ENCODE measurements at places on chromosomes 7 and 10.

- DNase-seq = no peak
These were observed 46.2 kb downstream of the MINDY4 start for GRCh38 chr7:30817371-30817767.

DNA sequence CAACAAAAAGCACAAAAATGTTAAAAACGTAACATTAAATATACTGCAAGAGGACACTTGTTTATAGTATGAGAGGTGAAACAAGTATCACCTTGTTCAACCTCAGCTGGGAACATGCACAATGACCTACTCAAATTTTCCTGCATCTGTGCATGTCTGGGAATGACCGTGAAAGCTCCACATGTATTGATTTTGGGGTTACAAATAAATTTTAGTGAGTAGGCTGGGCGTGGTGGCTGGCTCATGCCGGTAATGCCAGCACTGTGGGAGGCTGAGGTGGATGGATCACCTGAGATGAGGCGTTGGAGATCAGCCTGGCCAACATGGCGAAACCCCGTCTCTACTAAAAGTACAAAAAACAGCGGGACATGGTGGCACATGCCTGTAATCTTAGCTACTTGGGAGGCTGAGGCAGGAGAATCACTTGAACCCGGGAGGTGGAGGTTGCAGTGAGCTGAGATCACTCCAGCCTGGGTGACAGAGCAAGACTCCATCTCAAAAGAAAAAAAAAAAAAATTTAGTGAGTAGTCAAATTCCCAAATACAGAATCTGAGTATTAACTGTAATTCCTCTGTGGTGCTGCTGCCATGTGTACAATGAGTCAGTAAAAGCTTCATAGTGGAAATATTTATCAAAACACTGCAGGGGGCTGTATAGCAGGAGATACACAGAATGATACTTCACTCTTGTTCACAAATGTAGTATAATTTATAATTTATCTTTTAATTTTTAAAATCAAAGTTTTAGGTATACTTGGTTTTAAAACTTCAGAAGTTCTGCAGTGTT lies 41.1 kb downstream of the SUGCT start:
- no peak for DNase-seq

- DNase-seq = peak; percentile 19
These were observed 55.3 kb downstream of the ADCYAP1R1 start for GRCh38 chr7:31107106-31108090.

GRCh38 chr7:22709857-22710256 lies 17.1 kb upstream of the IL6 start:
- DNase-seq = no peak

DNA sequence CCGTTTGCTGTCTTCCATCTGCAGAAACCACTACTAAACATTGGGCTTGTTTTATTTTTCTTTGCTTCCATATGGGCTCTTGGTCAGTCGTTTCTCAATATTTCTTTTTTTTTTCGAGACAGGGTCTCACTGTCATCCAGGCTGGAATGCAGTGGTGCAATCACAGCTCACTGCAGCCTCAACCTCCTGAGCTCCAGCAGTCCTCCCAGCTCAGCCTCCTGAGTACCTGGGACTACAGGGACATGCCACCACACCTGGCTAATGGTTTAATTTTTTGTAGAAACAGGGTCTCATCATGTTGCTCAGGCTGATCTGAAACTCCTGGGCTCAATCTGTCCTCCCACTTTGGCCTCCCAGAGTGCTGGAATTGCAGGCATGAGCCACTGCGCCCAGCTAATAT lies 163.1 kb downstream of the LYZL1 start:
- DNase-seq = no peak

- DNase-seq = no peak
These were observed 68.9 kb downstream of the KLF6 start for GRCh38 chr10:3716093-3716492.

DNA sequence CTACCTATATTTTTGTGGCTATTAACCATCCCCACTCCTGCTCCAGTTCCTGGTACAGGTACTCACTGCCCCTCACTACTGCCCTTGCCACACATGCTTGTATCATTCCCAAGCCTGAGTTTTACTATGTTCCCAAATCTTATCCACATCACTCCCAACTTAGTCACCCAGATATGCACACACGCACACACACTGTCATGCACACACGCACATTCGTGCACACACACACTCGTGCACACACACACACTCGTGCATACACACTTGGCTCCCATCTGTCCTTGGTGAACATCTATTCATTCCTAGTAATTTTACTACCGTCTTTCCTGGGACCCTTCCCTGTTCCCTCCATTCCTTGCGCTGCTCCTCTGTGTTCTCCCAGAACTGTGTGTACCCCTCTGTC lies 287.2 kb upstream of the RNF32 start:
- no peak for DNase-seq

DNA sequence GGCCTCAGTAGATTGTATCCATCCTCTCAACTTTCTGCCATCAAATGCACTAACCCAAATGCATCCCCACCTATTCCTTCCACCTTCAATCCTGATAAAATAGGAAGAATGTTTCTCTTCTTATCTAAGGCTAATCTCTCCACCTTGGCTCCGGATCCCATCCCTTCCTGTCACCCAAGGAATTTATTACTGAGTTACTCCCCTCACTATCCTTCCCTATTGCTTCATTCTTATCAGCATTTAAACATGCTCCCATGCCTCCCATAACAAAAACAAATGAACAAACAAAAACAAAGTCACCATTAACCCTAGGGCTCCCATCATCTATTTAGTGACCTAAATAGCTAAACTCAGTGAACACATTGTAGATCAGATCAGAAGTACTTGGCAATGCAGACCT lies 25.3 kb downstream of the AASS start:
- DNase-seq = no peak

DNA sequence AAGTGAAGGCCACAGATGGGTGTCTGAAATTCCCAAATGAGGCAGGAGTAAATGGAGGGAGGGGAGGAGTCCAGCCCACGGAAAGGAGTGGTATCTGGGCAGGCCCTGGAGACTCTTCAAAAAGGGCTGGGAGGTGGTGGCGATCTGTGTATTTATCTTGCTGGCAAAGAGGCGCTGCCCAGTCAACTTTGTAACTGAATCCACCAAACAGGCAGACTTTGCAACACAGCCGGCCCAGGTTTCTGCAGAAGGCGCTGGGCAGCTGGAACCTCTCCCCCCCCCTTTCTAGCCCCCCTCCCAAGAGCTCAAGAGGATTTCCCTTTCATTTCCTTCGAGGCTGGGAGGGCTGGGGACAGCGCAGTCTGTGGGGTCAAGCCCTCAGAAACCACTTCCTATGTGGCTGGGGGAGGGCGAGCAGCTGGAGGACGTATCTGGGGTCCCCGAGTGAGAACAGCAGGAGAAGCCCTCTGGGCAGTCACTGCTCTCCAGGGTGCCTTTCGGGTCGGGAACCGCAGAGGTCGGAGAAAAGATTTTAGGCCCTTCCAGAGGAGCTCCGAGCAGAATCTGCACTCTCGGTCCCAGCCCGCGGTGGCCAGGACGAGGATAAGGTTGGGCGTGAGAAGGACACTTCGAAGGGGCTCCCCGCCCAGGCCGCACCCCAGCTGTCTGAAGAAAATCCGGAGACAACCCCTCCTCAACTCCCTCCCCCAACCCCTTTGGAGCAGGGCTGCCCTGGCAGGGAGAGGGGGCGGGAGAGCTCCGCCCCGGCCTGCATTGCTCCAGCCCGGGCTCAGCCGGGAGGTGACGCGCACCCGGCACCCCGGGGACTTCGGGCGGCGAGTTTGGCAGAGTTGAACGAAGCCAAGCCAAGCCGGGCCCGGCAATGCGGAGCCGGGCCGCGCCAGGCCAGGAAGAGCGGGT lies 965 bp downstream of the ZCCHC24 start:
- DNase-seq = peak; percentile 72

- DNase-seq = no peak
These were observed 121.0 kb upstream of the TBX20 start for GRCh38 chr7:35374858-35375257.

DNA sequence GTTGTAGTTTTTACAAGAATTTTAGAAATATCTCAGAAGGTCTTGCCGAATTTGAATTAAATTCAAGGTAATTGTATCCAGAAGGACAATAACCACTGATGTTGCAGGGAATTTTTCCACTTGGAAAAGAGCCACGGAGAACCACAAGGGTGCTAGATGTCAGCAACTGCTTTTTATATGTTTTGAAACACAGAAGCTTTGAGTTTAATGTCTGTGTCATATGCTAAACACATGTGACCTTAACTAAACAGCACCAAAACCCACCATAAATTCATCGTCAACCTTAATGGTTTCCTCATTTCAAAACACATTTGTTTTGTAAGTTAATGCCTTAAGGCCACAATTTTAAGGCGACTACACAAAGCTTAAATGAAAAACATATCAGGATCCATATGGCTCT lies 106.9 kb downstream of the COL28A1 start:
- DNase-seq = no peak

DNA sequence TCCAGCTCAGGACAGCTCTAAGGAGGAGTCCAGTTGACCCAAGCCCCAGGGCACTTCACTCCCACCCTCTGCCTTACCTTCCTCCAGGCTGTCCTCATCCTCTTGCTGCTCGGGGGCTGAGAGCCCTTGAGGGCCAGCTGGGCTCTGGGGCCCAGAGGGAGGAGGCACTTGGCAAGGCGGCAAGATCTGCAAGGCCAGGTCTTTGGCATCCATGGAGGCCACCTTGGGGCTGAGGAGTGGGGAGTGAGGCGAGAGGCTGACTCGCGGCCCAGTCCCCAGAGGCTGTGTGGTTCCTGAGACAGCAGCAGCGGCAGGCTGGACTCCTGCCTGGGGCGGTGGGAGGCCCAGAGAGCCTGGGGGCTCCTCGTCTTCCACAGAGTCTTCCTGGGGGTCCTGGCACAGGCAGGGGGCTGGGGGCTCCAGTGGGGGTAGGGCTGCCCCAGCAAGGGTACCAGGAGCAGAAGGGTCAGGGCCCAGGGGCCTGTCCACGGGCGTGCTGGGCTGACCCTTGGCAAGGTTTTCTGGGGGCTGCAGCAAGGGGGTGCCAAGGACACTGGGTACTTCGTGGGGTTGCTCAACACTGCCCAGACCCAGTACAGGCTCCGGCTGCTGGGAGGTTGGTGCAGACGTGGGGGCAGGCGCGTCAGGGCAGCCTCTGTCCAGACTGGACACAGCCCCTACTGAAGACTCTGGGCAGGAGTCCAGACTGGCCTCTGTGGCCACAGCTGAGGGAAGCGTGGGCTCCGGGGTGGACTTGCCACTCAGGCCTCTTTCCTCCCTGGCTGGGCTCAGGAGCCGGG lies 6.5 kb downstream of the NACAD start:
- DNase-seq = peak; percentile 23

DNA sequence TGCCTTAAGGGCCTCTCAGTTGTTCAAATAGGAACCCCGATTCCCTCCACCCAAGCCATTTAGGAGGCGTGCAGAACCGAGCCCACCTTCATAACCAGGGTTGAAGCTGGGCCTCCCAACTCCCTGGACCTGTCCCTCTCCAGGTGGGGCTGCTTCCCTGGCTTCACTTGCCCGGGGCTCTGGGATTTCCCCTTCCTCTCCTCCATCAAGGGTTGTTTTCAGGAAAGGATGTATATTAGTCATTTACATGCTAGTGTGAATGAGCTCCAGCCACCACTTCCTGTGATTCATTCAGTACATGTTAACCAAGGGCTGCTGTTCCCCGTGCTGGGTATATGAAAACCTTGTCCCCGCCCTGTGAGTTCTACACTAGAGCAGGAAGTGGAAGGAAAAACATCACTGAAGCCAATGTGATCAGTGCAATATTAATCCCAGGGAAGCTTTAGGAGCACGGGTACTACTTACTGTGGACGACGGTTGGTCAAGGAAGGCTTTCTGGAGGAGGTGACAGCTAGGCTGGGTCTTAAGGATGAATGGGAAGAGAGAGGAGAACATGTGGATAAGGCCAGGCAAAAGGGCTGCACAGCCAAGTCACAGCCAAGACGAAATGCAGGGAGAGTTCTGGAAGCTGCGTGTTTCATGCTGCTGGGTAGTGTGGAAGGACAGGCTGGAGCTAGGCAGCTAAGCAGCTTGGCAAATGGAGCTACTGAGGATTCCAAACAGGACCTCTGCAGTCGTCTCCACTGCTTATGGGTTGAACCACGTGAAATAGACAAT lies 150.1 kb upstream of the SHH start:
- DNase-seq = no peak

- DNase-seq = peak; percentile 10
These were observed 140.2 kb downstream of the AUTS2 start for GRCh38 chr7:69738396-69738951.

DNA sequence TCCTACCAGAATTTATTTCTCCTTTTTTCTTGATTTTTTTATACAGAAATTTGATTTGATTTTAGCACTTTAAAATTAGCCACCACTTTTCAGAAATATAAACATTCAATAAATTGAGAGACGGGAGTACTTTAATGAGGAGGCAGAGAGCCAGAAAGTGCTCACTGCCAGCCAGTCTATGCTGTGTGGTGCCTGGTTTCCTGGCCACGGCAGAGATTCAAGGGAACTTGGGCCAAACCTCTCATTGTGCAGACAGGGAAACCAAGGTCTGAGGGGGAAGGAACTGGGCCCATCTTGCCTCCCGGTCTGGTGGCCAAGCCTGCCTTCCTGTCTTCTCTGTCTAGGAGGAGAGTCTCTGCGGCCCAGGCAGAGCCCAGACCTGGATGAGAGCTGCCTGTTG lies 25.9 kb downstream of the ADAMTS14 start:
- DNase-seq = no peak

GRCh38 chr10:61937631-61938351 lies 36.3 kb downstream of the ARID5B start:
- DNase-seq = peak; percentile 21

GRCh38 chr10:124605001-124605370 lies 139.2 kb downstream of the FAM53B start:
- DNase-seq = no peak

- no peak for DNase-seq
These were observed 2.2 kb upstream of the TMEM270 start for GRCh38 chr7:73858807-73859206.

GRCh38 chr7:122831436-122831835 lies 54.8 kb downstream of the CADPS2 start:
- DNase-seq = no peak

Data from GM13976 (cell line).